ENCODE measurements at places on chromosomes 7 and 10.
A peak's percentile ranks its signal among the peaks of the same experiment; 100 is the strongest.

DNA sequence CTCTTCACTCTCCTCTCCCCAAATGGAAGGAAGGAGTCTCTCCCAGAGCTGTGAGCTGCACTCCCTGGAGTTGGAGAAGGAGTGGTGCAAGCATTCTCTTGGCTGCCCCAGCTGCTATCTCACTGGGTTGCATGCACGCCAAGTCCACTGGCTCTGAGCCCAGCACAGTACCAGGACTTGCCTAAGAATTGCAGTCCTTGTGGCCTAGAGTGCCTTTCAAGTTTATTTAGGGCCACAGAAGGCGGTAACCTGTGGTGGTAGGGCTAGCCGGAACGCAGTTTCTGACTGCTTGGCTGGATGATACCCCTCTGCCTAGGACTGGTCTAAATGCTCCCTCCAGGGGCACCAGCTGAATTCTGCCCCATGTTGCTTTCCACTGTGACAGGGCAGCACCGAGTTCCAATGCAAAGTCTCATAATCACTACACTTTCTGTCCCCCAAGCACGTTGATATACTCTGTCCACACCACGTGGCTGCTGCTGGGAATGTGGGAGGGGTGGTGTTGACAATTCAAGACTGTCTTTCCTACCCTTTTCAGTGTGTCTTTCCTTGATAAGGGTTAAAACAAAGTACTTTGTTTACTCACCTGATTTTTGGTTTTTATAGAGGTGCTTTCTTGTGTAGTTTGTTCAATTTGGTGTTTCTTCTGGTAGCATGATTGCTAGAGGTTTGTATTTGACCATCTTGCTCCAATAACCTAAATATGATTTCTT is 57.0 kb downstream of the PHTF2 start:
- DNase-seq: no peak

GRCh38 chr7:130356876-130357611 is 12.4 kb downstream of the CPA5 start:
- DNase-seq: peak; percentile 76

- DNase-seq: no peak
Measured at GRCh38 chr10:1598393-1599153, 138.8 kb downstream of the ADARB2 start.

DNA sequence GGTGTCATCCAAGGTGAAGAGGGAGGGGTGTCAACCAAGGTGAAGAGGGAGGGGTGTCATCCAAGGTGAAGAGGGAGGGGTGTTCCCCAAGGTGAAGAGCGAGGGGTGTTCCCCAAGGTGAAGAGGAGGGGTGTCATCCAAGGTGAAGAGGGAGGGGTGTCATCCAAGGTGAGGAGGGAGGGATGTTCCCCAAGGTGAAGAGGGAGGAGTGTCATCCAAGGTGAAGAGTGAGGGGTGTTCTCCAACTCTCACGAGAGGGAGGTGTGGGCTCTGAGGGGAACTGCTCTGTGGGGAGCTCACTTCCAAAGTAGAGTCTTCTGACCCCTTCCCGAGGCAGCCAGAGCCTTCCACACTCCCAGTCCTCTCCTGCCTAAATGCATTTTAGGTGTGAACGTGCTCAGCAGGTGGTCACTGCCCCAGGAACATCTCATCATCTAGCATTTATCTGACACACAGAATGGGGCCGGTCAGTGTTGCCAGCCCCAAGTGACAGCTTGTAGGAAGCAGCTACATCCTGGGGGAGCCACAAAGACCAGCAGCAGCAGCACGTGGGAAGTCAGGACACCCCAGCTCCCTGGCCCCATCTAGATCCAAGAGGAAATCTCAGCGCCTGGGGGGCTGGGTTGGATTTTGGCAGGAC is 323.8 kb downstream of the GLRX3 start:
- no peak for DNase-seq

GRCh38 chr7:20172736-20173334 is 44.3 kb downstream of the MACC1 start:
- DNase-seq: peak; percentile 38

GRCh38 chr7:146176860-146177259 is 60.3 kb downstream of the CNTNAP2 start:
- DNase-seq: no peak

DNA sequence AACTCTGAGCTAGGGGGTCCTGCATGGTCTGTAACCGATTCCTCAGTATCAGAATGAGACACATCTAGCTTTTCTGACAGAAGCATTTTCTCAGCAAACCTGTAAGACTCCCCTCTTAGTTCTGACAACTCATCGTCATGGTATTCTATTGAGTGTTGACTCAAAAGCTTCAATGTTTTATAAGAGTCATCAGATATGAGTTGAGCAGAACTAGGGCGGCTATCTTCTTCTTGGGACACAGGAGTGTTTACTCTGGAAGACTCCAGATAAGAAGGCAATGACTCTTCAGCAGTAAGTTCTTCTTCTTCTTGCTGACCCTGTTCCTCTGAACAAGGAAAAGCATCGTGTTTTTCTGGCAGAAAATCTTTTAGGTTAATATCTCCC is 167.0 kb upstream of the CCDC6 start:
- DNase-seq: no peak

DNA sequence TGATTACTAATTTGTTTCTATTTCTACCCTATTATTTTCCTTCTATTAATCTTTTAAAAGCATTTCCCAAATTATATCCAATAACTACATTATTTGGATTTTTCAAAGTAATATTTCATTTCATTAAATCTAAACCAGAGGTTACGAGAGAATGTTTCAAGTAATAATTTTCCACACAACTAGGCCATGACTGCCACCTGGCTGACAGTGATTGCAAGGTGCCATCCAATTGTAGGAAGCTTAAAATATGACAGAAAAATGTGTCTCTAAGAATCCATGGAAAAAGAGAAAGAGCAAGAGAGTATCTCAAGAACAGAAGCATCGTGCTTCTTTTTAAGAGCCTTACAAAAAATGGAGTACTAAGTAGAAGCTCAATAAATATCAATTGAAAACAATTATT is 48.7 kb downstream of the TPK1 start:
- no peak for DNase-seq

GRCh38 chr10:78981257-78981969 is 87.4 kb upstream of the ZMIZ1 start:
- DNase-seq: no peak

- DNase-seq: no peak
Measured at GRCh38 chr10:106873770-106874603, 290.5 kb downstream of the SORCS1 start.

DNA sequence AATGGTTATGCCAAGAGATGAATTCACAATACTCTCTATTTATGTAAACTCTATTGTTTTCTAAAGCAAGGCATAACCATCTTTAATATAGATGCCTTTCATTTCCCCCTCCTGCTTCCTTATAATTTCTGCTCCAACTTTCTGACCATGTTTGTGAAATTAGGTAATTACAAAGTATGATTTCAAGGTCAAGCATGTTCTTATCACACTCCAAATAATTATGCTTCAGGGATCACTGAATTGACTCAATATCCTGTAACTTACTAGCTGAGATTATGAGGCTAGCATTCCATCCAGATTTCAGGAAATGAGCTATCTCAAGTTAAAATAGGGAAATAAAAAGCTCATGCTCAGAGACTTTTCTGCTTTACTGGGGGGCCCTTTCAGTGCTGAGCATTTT is 655.9 kb upstream of the IGFBP3 start:
- no peak for DNase-seq

Measured in non-pigmented ciliary epithelial cell (primary cell).